CD4-positive, alpha-beta T cell treated with Interleukin-21 for 1 hour (primary cell): ENCODE measurements at places on chromosomes 1 and 21.

DNA sequence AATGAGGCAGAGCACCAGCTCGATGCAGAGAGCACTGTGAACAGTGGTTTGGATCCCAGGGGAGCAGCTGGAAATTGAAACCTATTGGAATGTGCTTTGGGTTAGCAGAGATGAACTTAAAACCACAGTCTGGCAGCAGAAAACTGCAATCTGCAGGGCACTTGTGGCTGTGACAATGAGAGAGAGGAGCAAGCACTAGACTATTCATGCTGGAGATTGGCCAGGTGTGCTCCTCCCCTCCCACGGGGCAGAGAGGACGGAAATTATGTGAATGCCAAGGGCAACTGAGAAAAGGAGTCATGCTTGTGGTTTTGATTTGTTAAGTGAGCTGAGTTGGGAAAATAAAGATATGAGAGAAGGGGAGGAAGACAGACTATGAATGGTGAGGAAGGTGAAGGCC lies 38.1 kb downstream of the HSD3B2 start:
- DNase-seq = no peak

GRCh38 chr1:210696709-210697108 lies 368.0 kb downstream of the HHAT start:
- no peak for DNase-seq

DNA sequence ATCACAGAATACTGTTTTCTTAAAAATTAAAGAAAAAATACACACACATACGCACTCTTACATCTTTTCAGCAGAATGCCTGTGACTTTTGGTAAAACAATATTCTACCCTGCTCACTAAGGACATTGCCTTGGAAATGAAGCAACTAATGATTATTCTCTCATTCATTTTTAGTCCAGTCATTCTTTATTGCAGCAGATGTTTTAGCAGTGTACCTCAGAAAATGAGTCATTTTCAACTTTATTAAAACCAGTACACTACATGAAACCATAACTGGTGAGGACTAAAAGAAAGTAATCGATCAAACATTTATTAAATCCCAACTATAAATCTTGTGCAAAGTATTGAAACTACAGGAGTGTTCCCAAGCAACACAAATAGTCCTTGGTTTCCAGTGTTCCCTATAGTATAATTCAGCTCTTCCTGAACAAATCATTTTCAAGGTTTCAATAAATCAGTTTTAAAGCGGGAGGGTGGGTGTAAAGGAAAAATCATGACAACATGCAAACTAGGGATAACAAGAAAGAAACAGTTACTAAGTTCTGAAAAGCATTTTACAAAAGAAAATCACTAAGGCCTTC lies 114.2 kb downstream of the ADGRL4 start:
- no peak for DNase-seq

DNA sequence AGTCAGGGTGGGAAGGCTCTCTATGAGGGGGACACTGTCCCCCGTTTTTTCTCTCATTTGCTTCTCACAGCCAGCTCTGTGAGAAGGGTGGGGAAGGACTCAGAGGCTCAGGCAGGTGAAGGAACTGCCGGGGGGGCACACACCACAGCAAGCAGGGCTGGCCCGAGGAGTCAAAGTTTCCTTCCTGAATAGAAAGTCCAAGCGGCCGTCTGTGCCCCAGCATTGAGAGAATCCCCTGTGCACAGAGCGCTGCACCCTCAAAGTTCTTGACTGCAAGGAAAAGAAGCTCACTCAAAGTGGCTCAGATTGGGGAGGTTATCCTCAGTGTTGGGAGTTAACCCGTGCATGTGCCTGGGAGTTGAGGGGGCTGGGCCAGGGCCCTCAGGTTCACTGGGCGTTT lies 145.2 kb upstream of the AJAP1 start:
- DNase-seq = no peak

DNA sequence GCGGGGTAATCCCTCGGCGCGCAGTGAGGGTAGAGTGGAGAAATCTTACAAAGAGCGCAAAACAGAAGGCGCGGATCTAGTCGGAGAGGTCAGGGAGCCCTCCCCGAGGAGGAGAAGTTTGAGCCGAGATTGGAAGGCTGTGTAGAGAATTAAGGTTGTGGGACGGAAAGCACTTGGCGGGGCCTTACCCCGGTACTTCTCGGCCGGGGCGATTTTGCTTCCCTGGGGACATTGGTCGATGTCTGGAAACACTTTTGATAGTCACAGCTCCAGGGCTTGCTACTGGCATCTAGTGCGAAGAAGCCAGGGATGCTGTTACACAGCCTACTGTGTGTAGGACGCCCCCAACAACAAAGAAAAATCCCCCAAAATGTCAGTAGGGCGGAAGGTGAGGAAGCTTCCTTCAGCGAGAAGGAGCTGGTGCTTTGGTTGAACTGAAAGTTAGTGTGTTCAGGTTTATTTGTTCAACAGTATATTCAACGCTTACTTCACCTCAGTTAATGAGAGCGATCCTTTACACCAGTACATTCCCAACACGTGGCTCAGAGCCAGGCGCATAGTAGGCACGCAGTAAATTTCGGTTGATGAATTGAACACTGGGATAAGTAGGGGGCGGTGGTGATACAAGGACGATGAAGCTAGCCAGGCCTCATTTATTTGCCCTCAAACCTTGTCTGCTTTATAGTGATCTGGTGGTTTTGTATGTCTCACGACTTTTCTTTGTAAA lies 807 bp downstream of the CEP85 start:
- peak; percentile 24 for DNase-seq

DNA sequence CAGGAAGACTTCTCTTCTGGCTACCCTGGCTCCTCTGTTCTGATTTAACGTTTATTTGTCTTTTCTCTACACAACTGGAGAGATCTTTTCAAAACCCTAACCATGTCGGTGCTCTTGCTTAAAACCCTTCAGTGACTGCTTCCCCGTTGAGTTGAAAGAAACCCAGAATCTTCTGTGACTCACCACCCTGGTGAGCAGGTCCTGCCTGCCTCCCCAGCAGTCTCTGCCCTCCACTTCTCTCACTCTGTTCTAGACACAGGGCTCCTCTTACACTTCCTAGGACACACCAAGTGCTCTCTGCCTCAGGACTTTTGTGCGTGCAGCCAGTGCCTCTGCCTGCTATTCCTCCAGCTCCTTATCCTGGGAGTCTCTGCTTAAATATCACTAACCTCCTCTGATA lies 131.4 kb downstream of the IER5 start:
- DNase-seq = no peak

DNA sequence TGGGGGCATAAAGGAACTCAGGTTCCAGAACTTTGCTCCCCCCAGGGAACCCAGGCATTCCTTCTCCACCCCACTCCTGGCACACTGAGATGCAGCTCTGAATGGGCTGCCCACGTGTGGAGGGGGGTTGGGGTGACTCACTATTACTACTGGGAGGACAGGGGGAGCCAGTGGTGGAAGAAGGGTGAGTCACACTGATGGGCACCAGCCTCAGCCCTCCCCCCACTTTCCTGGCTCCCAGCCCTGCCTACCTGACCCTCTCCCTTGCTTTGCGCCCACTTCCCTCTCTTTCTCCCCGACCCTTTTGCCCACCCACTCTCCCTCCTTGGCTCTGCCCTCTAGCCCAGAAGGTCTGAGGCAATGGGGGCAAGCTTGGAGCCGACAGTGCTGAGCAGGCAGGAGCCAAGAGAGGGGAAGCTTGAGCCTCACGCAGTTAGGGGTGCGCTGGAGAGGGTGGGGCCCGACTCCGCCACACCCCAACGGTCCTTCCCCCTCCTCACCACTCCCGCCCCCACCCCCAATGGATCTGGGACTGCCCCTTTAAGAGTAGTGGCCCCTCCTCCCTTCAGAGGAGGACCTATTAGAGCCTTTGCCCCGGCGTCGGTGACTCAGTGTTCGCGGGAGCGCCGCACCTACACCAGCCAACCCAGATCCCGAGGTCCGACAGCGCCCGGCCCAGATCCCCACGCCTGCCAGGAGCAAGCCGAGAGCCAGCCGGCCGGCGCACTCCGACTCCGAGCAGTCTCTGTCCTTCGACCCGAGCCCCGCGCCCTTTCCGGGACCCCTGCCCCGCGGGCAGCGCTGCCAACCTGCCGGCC lies at the start of gene LMNA:
Gene LMNA, plus strand, starts transcription at position 611 of the 818 bp plus-strand sequence. CDS start 208 bp downstream, outside the sequence.
- DNase-seq = peak; percentile 89

DNA sequence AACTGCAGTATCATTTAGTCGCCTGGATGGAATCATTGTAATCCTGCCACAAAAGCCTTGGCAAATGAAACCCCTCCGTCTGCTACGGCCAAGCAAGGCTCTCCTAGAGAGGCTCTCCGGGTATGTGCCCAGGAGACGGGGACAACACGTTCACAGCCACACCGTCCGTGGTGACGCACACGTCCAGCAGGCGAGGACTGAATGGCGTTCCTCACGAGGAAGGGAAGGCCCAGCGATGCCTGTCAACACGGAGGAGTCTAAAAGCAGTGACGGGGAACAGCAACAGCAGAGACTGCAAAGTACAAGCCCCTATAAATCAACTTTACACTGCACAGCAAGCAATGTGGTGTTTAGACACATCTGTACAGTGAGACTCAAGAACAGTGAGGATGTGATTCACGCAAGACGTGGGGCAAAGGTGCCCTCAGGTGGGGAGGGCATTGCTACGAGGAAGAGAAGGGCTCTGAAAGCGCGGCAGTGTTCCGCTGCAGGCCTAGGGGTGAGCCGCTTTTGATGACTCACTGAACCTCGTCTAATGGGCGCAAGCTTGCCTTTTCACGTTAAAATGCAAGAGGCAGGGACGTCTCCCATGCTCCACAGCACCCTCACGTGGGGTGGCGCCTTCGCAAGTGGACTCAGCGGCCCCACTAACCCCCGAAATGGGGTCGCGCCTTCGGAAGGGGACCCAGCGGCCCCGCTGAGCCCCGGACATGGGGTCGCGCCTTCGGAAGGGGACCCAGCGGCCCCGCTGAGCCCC lies 6.8 kb downstream of the WRAP73 start:
- no peak for DNase-seq

GRCh38 chr1:32413507-32414185 lies 19.4 kb upstream of the BSDC1 start:
- DNase-seq = peak; percentile 85
